Ovary (tissue), 10 donors: ENCODE measurements at places on chromosomes 5 and 9.

GRCh38 chr9:107137495-107138202 lies 145.4 kb upstream of the RAD23B start:
- DNase-seq: no peak

DNA sequence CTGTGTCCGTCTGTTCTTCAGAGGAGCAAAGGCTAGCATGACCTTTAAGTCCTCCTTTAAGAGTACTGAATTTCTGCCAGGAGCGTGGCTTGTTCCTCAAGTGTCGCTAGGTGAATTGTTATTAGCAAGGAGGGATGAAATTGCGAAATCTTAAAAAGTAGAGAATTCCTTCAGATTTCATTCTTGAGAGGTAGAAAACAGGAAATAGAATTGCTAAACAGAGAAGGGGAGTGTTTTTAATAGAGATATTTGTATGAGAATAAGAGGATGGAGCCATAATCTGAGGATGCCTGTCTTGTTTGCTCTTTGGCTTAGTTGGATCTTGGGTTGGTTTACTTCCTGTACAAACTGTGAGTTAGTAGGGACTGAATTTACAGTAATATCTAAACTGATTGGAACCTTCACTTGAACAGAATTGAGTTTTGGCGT lies 39.2 kb downstream of the EXOSC2 start:
- DNase-seq: no peak

GRCh38 chr9:83981126-83981871 lies 694 bp downstream of the RMI1 start:
- DNase-seq: no peak

DNA sequence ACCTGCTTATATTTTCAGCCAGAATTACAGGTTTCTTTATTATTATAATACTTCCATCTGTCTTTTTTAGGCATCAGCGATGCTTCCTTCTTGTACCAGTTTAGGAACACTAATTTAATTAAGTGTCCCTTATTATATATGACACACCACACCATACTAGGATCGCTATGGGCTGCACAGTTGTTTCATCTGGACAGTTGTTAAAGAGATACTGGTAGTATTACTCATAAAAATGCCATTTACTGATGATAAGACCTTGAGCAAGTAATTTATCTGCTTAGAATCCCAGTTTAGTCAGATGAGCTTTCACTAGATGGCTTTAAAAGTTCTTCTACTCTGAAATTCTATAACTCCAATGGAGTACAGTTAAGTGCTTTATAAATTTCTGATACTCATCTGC lies 17.1 kb downstream of the ARSK start:
- no peak for DNase-seq

DNA sequence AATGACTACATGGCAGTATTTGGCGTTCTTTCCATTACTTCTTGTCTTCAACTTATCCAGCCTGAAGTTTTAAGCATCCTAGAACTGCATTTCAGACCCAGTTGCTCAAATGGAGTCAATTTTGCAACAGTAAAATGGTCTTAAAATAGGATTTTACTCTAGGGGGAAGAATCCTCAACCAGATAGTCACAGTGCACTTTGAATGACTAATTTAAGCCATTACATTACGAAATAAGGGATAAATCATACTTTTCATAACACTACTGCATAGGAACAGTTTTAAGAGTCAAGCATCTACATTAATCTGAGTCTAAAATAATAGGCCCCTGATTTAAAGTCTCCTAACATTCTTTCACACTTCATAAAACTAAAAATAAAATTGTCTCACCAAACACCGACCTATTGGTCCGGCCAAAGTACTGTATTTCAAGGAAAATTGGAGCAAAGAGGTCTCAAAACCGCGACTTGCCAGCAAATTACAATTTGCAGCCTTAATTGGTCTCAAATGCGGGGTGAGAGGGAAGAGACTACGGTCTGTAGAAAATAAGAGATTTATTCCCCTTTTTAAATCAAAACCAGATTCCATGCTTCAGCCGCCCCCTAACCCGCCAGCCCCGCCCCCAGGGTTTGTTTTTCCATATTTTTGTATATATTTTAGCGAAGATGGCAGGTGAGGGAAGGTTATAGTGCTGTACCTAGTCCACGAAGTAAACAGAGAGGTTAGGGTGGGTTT lies 1.2 kb upstream of the SMARCA2 start:
- no peak for DNase-seq

GRCh38 chr9:16085167-16085726 lies 532.4 kb downstream of the CCDC171 start:
- no peak for DNase-seq

GRCh38 chr5:146667633-146668272 lies 151.8 kb upstream of the GPR151 start:
- no peak for DNase-seq

DNA sequence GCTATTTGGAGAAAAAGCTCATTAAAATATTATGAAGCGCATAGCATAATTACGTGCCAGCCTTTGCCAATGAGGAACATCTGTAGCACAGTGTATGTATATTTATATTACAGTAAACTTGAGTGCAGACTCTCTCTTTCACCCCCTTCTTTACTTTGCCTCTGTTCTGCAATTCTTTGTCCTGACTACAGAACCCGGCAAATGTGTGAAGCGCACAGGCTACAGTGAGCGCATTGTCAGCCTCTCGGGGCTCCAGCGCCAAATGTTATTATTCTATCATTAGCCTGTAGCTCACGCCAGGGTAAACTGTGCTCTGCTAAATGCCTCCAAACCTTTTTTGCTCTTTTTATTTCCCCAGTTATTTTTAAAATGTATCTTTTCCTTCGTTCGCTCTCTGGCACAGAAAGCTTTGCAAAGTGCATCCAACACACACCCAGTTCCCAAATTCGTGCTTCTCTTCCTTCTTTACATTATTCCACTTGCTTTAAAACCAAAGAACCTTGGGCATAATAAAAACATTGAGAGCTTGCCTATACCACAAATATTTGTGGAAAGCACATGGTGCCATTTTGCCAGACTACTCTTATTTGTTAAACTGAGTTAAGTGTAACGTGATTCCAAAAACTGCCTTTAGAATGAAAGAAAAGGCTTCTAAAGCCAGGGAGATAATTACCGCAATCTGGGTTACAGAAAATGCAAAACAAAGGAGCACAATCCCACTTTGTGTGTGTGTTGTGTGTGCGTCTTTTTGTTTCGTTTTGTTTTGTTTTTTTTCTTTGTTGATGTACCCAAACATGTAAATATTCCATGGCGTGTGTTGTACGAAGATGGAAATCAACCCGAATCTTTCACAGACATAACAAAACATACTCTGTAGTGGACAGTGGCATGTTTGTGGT lies 164.1 kb upstream of the MPDZ start:
- no peak for DNase-seq

DNA sequence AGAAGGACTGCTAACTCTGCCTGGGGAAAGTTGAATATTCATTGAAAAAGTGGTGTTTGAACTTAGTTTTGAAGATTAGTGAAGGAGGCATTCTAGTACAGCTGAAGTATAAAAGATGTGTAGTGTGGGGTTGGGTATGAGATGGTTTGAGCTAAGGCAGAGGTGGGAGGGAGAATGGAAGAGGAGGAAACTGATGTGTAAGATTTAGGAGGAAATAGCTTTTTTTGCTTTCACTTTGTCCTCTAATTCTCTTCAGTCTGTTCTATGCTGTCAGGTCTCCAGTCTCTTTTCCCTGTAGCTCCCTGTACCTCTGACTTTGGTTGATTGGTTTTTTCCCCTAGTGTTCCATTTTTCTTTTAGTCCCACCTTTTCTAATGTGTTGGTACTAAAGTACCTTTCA lies 9.0 kb downstream of the CREBRF start:
- DNase-seq: no peak

GRCh38 chr5:87081016-87081415 lies 186.7 kb upstream of the RASA1 start:
- DNase-seq: no peak

DNA sequence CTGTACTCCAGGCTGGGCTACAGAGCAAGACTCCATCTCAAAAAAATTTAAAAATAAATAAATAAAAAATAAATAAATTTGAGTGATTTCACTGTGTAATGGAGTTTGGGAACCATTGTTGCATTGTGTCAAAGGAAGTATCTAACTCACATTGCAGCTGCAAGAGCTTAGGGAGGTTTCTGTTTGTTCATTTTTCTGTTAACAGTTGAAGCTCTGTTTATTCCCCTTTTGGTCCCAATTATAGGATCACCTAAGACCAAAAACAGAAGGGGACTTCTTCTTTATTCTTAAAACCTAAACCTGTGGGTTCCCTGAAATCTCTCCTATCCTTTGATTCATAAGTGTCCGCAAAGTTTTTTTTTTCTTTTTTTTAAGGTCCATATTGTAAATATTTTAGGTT lies 28.6 kb upstream of the PCAT7 start:
- no peak for DNase-seq

GRCh38 chr5:113524927-113525326 lies 11.4 kb downstream of the YTHDC2 start:
- DNase-seq: no peak

DNA sequence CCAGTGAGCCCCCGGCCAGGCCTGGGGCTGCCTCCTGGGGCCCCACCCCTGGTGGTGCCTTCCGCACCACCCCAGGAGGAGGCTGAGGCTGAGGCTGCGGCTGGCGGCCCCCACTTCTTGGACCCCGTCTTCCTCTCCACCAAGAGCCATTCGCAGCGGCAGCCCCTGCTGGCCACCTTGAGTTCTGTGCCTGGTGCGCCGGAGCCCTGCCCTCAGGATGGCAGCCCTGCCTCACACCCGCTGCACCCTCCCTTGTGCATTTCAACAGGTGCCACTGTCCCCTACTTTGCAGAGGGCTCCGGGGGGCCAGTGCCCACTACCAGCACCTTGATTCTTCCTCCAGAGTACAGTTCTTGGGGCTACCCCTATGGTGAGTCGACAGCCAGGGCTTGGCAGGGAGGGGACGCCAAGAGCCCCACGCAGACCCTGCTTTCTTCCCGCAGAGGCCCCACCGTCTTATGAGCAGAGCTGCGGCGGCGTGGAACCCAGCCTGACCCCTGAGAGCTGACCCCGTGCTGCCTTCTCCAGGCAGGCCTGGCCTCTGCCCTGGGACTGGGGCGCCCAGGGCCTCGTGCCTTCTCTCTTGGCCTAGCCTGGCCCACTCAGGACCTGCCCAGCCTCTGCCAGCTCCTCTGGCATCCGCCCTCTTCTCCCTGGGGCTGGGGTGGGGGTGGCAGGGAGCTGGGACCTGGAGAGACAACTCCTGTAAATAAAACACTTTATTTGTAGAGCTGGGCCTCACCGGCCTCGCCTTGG lies 4.0 kb upstream of the EHMT1 start:
- no peak for DNase-seq

GRCh38 chr9:456365-456764 lies 241.7 kb downstream of the DOCK8 start:
- no peak for DNase-seq

GRCh38 chr5:138538943-138539627 lies 4.0 kb downstream of the ETF1 start:
- no peak for DNase-seq

DNA sequence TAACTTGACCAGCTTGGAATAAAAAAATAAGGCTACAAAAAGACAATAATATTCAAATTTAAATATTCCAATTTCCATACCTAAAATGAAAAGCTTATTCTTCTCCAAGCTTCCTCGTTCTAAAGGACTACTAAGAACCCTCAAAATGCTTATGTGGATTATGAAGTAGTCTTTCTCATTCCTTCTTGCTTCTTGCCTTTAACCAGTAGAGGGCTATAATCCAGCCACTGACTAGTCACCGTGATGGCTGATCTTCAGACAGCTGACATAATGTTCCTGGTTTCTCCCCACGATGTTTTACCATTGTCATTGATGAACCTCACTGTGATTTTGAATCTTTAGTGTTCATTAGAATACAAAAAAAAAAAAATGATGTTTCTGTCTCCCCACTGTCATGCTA lies 515.3 kb downstream of the TLE1 start:
- DNase-seq: no peak

GRCh38 chr5:159211729-159212174 lies 2.4 kb upstream of the RNF145 start:
- no peak for DNase-seq

DNA sequence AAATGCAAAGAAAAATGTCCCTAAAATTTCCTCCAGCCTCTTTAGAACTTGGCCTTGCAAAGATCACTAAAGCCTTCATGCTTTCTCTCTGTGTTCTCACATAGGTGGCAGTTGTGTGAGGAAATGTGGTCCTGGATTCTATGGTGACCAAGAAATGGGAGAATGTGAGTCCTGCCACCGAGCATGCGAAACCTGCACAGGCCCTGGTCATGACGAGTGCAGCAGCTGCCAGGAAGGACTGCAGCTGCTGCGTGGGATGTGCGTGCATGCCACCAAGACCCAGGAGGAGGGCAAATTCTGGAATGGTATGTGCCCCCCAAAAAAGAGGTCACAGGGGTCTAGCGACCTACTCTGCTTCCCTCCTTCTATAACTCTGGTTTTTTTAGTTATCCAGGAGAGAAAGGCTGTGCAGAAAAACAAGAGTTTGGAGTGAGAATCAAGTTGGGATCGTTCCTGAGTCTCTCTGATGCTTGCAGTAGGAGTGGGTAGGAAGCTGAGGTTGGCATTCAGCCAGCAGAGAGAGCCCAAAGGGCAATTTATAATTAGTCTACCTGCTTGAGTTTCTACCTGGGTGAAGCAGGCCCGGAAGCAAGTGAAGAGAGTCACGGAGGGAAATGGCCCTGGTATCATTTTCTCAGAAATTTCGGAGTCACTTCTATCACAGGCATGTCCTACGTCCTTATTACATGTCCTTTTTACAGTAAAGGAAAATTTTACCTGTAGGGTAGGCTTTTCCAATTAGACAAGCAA lies 97.5 kb downstream of the RFK start:
- peak; percentile 34 for DNase-seq

DNA sequence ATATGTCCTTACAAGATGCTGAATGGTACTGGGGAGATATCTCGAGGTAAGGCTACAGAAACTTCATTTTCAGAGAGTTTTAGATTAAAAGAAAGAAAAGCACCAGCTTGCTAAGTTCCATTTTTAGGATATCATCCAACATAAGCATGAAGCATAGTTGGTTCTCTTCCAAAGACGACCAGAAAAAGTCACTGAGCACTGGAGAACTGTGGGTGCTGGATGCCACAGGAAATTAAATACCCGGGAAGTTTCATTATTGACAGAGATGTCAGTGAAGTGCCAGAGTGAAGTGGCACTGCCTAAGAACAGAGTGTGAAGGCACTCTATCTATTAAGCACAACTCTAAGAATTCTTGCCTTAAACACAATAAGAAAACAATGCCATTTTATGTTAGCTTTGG lies 76.8 kb downstream of the PIK3R1 start:
- DNase-seq: no peak
